Spinal cord (tissue), 10 donors: ENCODE measurements at places on chromosomes 6 and 20. TPM values are rescaled to one million over a fixed set of nuclear protein-coding genes. Genes with fewer than 3 reads are reported as not detected.

Gene PRND
- total RNA-seq: 27.0 TPM

Gene ELOVL2
- total RNA-seq: 31.8 TPM

Gene ME1
- 8.4 TPM for total RNA-seq

Gene MACROD2
- total RNA-seq: 34.0 TPM

Gene GHRH
- total RNA-seq: not detected

Gene GGT7
- 22.0 TPM for total RNA-seq

Gene PAQR8
- total RNA-seq: 60.1 TPM

Gene CPNE1
- 65.1 TPM for total RNA-seq

Gene BPIFB3
- total RNA-seq: not detected

Gene NUS1
- total RNA-seq: 35.6 TPM

Gene SRXN1
- 21.8 TPM for total RNA-seq

Gene NNAT
- total RNA-seq: 1,965 TPM

Gene GPR6
- 0.59 TPM for total RNA-seq

Gene TGIF2
- 26.2 TPM for total RNA-seq

Gene GATA5
- not detected for total RNA-seq
